ENCODE measurements at places on chromosomes 13 and 19. TPM values are rescaled to one million over a fixed set of nuclear protein-coding genes. Genes with fewer than 3 reads are reported as not detected.

SERTM1 gene
- total RNA-seq, result not detected

POLR2E gene
- total RNA-seq, result 249 TPM

EBI3 gene
- total RNA-seq, result 3.1 TPM

LATS2 gene
- 7.9 TPM for total RNA-seq

ATP4A gene
- total RNA-seq, result not detected

SLC44A2 gene
- total RNA-seq, result 5.6 TPM

HIF3A gene
- not detected for total RNA-seq

ERF gene
- total RNA-seq, result 108 TPM

KLK14 gene
- total RNA-seq, result 0.50 TPM

KLHL1 gene
- total RNA-seq, result not detected

WDR87 gene
- not detected for total RNA-seq

LYPD5 gene
- not detected for total RNA-seq

ZNF229 gene
- 2.5 TPM for total RNA-seq

IGFL2 gene
- total RNA-seq, result 0.84 TPM

SHC2 gene
- 1.3 TPM for total RNA-seq

RCBTB2 gene
- total RNA-seq, result 1.7 TPM

BRCA2 gene
- total RNA-seq, result 3.6 TPM

RNF113B gene
- total RNA-seq, result not detected

ITPKC gene
- 15.6 TPM for total RNA-seq
